IPS-NIHi11 (cell line): ENCODE measurements at places on chromosomes 5 and 9.
A peak's percentile ranks its signal among the peaks of the same experiment; 100 is the strongest.

- DNase-seq, result no peak
Observed at GRCh38 chr9:15374310-15374709, 48.4 kb upstream of the SNAPC3 start.

DNA sequence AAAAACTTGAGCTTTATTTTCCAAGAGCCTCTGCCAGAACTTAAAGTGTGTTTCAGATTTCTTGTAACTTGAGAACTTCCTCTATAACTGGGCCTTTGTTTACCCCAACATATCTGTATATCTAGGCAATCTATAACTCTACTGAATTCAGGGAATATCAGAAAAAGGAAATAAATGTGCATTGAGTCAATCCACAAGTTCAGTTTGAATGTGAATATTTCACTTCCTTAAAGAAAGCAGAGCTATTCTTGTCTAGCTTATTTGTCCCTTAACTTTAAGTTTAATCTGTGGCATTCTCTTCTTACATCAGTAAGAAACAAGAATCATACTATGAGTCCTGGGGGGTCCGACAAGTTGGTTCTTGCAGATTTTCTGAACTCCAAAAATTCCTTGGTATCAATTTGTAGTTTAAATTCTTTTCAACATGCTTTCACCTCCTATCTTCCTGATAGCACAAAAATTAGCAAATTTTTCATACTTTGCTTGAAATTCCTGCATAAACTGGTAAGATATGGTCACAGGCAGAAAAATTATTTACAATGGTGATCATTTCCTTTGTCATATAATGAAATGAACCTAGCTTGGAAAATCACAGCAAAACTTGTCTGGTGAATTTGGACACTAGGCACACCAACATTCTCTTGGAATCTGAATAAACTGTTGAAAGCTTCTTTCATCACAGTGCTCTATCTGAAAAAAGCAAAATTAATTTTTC is 19.8 kb upstream of the ITGA1 start:
- DNase-seq, result no peak

GRCh38 chr9:93116072-93116961 is 17.7 kb downstream of the NINJ1 start:
- DNase-seq, result peak; percentile 31

GRCh38 chr9:111068771-111069170 is 30.5 kb upstream of the LPAR1 start:
- no peak for DNase-seq

DNA sequence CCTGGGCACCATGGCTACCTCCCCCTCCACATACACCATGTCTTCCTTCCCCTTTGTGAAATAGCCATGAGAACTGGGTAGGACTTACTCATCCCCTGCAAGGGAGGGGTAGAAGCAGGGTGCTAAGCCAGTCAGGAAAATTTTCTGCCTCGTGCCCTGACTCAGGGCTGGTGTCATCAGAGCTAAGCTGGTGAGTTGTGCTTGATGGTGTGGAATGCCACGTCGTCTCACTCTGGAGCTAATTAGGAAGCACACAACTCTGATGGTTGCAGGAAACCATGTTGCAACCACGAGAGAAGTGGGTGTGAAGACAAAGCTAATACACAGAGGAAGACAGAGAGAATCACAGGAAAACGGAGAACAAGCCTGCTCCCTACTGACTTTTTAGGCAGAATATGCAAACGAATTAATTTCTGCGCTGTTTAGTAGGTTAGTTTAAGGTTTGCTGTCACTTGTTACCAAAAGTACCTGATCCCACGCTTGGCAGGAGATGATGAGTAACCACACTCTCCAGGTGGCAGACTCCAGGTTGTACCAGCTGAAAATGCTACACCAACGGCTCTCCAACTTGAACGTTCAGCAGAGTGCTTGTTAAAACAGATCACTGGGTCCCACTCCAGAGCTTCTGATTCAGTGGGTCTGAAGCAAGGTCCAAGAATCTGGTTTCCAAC is 54.5 kb downstream of the STK10 start:
- no peak for DNase-seq

DNA sequence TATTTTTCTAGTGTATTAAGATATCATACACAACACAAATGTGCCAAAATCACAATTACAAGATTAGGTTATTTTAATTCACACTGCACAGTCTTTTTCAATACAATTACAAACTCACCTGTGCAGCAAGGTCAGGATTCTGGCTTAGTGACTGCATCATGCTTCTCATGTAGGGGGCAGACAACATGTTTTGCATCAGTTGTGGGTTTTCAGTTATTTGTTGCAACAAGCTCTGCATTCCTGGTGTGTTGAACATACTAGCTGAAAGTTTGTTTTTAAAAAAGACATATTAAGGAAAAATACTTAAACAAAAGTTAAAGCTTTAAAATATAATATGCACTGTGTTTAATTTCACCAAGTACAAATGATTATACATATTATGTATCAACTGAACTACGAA is 38.7 kb downstream of the UBQLN1 start:
- no peak for DNase-seq
